ENCODE measurements at places on chromosomes 2 and 18.
A peak's percentile ranks its signal among the peaks of the same experiment; 100 is the strongest.

DNA sequence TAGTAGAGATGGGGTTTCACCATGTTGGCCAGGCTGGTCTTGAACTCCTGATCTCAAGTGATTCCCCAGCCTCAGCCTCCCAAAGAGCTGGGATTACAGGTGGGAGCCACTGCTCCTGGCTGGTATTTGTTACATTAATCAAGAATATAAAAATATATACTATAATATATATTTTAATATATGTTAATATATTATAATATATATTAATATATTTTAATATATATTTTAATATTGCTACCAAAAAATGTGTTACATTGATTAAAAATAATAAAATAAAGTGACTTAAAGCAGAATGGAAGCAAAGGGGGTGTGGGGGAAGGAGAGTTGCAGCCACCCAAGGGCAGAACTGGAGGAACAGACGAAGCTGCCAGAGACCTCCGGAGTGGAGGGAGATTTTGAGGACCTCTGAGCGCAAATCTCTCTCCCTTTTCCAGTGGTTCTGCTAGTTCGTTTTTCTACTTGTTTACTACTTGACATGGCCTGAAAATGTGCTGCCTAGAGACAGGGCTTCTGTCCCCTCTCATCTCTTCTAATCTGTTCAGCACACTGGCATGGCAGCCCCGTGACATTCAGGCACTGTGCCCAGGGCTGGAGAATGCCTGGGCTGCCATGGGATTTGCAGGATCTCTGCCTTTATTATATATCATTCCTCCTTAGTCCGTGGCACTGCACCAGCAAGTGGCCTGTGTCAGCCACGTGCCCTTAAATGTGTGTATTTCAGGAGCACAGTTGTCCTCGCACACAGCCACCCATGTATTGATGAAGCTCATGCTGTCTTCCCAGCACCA, 47.9 kb upstream of the RAB12 start:
- no peak for DNase-seq

GRCh38 chr18:11775436-11776174, 75.6 kb upstream of the CHMP1B start:
- DNase-seq = no peak

DNA sequence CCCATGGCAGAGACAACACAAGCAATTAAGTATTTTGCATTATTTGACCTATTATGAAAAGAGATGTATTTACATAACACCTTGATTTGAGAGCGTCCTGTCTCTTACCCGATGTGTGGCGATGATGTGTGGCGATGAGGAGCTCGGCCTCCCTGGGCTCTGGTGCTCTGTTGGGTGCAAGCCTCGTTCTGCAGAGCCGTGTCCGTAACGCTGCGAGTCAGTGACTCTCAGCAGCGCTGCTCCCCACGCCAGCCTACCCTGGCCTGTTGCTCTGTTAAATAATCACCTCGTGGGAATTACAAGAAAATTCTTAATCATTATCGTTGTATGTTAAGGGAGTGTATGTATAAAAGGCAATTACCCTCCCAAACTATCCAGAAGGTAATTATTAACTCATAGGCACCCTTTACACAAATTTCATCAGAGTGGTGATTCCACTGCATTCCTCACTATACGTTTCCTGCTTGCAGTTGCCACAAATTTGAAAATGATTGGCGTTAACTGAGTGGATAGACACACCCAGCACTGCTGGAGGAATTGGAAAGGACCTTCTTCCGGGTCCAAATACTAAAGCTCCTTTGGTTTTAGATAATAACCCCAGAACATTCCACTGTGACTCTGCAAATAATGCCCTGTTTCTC, 52.0 kb upstream of the NFATC1 start:
- DNase-seq = no peak

DNA sequence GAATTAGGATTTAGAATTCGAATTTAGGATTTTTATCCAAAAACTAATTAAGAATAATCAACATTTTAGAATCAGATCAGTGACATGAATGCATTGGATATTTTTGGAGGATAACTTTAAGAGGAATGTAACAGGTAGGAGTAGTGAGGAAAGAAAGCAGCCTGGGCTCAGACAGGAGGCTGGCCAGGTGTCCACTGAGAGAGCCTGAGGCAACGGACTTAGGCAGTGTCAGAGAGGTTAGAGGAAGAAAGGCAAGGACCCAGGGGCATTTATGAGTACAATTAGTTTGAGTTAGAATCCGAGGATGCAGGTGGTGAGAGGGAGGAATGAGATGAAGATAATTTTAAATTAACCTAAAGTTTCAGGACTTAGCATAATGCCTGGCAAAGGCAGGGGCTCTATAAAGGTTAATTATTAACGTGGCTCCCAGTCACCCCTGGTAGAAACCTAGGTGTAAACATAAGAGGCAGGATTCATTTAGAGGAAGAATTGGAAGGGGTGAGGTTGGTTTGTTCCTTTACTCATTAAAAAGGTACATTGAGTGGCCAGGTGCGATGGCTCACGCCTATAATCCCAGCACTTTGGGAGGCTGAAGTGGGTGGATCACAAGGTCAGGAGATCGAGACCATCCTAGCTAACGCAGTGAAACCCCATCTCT, 507.1 kb downstream of the TMEM182 start:
- no peak for DNase-seq

- peak; percentile 80 for DNase-seq
Observed at GRCh38 chr2:98465456-98466226, 21.0 kb downstream of the INPP4A start.

- no peak for DNase-seq
Observed at GRCh38 chr2:240876035-240876474, 7.4 kb downstream of the AGXT start.
